ENCODE measurements at places on chromosomes 6 and 20. TPM values are rescaled to one million over a fixed set of nuclear protein-coding genes. Genes with fewer than 3 reads are reported as not detected.

GRCh38 chr6:41022294-41022693 lies 16.7 kb downstream of the UNC5CL start:
- no peak for DNase-seq

- DNase-seq, result no peak
These were observed 80.6 kb downstream of the CDYL start for GRCh38 chr6:4856785-4857184.

DNA sequence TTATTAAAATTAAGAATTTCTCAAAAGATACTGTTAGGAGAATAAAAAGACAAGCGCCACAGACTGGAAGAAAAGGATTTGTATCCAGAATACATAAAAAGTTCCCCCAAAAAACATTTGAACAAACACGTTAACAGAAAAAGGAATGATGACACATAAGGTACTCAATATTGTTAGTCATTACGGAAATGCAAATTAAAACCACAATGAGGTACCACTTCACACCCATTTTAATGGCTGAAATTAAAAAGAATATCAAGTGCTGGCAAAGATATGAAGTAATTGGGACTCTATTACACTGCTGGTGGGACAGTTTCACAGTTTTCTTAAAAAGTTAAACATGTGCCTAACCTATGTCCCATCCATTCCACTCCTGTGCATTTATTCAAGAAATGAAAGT lies 51.4 kb downstream of the HECA start:
- DNase-seq, result no peak

DNA sequence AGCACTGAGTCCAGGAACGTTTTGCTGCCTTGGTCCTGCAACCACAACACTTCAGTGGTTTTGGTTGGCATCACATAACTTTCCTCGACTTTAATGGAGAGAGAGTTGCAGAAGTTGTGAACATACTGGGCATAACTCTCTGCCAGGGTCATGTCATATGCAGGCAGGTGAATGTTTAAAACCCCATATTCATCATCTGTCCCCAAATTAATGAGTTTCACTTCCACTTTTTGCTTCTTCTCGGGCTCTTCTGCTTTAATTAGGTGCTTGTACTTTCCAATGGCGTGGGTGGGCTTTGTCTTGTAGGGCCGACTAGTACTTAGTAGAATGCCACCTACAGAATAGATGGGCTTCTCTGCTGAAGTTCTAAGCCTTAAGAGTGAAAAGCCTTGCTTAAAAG lies 45.2 kb upstream of the TFAP2A start:
- DNase-seq, result no peak

DNA sequence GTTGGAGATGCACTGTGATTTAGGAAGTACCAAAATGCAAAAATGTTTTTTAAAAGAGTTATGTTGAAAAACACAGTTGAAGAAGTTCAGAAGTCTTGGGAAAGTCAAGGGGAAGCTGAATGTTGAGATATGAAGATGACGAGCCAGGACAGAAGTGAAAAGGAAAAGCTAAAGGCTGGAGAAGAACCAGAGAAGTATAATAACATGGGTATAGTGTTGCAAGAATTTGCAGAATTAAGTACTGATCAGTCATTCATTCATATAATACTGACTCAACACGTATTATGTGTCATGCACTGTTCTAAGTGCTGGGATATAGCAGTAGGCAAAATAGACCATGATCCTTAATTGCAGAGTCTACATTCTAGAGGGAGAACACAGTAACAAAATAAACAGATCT lies 432.8 kb downstream of the CDC5L start:
- no peak for DNase-seq

- no peak for DNase-seq
These were observed 3.0 kb downstream of the CSNK2A1 start for GRCh38 chr20:540391-541201.

DNA sequence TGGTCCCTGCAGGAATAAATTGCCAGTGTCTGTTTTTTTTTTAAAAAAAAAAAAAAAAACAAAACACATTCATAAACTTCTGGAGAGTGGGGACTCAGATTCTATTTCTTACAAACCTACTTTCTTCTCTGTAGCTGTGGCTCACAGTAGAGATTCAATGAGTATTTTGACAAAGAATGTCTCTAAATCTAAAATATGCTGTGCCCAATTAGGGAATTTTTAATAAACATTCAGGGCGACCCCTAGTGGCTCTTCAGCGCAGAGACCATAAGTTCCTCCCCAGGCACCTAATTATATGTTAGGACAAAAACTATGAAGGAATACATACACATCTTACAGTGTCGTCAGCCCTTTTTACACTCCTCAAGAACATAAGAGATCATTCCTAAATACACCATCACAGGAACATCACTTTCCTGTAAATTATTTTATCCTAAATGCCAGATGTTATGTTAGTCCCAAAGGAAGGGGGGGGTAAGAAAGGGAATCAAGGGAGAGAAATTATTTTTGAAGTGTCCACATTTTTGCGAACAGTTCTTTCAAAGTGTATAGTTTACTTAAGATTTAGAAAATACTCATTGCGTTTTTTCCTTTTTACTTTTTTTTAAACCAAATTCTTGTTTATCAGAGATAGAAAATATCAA lies 21.8 kb upstream of the NAA20 start:
- no peak for DNase-seq

- DNase-seq, result no peak
These were observed 122.6 kb upstream of the MLN start for GRCh38 chr6:33926451-33926850.

GRCh38 chr6:136189104-136189503 lies 61.0 kb downstream of the MTFR2 start:
- no peak for DNase-seq

GRCh38 chr6:43990275-43990626 lies 137.0 kb downstream of the MRPL14 start:
- no peak for DNase-seq

DNA sequence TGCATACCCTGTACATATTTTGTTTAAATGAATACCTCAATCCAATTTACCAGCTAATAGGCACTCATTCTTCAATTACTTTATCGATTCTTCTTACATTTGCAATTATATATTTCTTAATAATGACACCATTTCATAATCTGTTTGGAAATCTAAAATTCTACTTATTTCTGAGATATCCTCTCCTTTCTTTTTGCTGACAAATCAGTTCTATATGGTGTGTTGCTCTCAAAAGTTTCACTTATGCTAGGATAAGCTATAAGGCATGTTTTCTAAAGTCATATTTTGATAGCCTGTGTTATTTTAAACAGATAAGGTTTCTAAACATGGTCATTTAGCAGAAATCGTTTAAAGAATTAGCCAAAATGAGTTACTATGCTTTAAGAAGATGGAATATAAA lies 140.6 kb upstream of the GJE1 start:
- DNase-seq, result no peak

GRCh38 chr20:2742431-2742830 lies 49.9 kb downstream of the EBF4 start:
- DNase-seq, result no peak

GRCh38 chr20:50126662-50127061 lies 13.7 kb upstream of the UBE2V1 start:
- peak; percentile 84 for DNase-seq

DNA sequence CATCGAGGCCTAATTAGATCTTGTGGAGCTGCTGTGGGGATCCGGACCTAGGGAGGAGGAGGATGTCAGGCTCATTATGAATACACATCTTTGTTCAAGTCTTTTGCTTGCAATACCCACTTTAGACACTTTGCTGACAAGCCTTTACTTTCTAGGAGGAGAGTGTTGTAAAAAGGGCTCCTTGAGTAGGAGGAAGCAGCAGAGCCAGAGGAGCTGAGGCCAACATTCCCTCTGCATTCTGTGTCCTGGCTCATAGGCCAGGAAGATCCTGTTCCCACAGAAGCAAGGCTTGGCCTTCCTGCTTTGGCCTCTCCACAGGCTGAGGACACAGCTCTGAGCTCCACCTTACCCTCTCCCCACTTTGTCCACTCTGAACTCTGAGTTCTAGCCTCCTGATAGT lies 67.1 kb downstream of the TPD52L1 start:
- DNase-seq, result peak; percentile 44

- DNase-seq, result no peak
These were observed 52.5 kb downstream of the MAFB start for GRCh38 chr20:40636486-40636885.

DNA sequence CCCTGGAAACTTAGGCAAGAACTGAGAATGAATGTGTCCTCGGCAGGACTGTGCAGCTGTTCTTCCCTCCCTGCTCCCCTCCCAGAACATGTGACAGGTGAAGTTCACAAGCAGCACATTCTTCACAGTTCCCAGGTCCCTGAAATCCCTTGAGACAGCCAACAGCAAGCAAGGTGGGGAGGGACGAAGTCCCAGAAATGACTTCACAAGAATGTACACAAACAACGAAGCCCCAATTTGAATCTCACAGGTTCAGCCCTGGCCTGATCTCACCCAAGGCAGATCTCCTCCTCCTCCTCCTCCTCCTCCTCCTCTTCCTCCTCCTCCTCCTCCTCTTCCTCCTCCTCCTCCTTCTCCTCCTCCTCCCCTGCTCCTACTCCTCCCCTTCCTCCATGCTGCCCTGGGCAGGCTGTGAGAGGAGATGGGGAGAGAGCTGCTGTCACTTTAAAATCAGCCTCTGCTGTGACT lies 32.4 kb downstream of the WRNIP1 start:
- DNase-seq, result no peak

DNA sequence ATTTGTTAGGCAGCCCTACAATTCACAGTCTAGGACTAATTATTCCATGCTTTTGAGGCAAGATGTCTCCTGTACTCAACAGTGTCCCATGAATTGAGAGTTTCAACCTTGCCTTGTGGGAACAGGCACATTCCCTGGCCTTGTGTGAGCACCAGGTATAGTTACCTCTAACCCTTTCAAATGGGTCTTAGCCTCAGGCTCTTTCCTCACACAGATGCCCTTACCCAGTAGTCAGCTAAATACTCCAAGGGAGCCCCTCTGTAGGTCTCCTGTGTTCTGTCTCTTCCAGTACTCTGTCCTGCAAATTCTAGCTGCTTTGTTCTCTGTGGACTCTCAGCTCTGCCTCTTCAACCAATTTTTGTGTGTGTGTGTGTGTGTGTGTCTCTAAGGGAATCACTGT lies 135.3 kb downstream of the ZFAND3 start:
- no peak for DNase-seq

GRCh38 chr20:64077876-64078551 lies 1.3 kb downstream of the RGS19 start:
- DNase-seq, result peak; percentile 62

GRCh38 chr6:82217018-82217586 lies 30.4 kb downstream of the IBTK start:
- DNase-seq, result no peak

GRCh38 chr6:25987845-25988244 lies 25.2 kb downstream of the TRIM38 start:
- DNase-seq, result no peak

DNA sequence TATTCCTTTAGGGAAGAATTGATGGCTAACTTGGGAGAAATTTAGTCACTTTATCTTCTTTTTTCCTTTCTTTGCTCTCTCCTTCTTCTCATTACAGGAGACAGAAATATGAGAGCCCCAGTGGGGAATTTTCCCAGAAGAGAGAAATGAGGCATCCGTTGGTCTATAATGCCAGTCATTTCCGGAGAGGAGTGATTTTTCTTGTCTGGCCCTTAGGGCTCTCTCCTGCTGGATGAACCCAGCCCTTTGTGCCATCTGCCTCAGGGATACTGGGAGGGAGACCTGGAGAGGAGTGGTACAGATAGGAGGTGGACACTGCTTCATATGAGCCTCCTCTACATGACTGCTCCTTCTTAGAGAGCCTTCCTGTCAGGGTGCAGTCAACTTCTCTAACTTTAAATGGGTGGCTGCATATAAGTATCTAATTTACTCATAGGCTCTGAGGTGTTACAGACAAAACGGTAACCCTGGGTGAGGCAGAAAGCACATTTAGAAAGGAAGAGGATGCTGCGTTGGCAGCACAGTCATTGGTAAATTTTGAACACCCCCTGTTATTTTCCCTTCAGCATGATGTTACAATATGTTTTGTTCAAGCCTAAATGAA lies 21.9 kb downstream of the RIMS1 start:
- DNase-seq, result no peak

- no peak for DNase-seq
These were observed 146.2 kb upstream of the CARMIL1 start for GRCh38 chr6:25132934-25133333.

DNA sequence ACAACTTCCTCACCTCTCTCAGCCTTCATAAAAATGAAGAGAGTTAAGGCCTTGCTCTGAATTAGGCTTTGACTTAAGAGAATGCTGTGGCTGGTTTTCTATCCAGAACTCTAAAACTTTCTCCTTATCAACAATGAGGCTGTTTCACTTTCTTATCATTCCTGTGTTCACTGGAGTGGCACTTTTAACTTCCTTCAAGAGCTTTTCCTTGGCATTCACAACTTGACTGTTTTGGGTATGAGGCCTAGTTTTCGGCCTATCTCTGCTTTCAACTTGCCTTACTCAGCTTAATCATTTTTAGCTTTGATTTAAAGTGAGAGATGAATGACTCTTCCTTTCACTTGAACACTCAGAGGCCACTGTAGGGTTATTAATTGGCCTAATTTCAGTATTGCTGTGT lies 4.3 kb upstream of the LOC128125822 start:
- DNase-seq, result no peak

GRCh38 chr6:64006246-64006645 lies 370.6 kb downstream of the PHF3 start:
- DNase-seq, result no peak

- no peak for DNase-seq
These were observed 20.7 kb downstream of the FOXO3 start for GRCh38 chr6:108581237-108581931.

- peak; percentile 50 for DNase-seq
These were observed 79.0 kb downstream of the SYNJ2 start for GRCh38 chr6:158060455-158061360.

DNA sequence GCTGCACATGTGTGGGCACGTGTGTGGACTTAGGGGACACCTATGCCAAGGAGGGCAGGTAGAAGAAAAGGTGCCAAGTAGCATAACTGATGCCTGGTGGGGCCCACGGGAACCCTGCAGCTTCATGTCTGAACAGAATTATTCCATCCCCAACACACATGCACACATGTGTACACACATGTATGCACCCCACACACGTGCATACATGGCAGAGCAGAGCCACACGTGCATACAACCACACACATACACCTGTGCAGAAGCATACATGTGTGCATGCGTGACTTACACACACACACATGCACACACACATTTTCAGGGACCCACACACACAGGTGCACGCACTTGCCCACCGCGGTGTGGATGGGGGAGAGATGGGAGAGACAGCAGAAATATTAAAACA lies 51.7 kb upstream of the CHRNA4 start:
- no peak for DNase-seq

- DNase-seq, result no peak
These were observed 182.2 kb upstream of the STXBP5 start for GRCh38 chr6:147022041-147022440.

The PTCRA gene
- total RNA-seq, result not detected

The PTCHD4 gene
- total RNA-seq, result 0.25 TPM

The RFX6 gene
- total RNA-seq, result 1.5 TPM

The C20orf96 gene
- 13.1 TPM for total RNA-seq

The PRL gene
- total RNA-seq, result not detected

The TFAP2D gene
- total RNA-seq, result not detected

The TCF15 gene
- 0.22 TPM for total RNA-seq

The SLC39A7 gene
- total RNA-seq, result 203 TPM

The RBBP9 gene
- total RNA-seq, result 12.6 TPM

The TSPYL1 gene
- total RNA-seq, result 80.1 TPM
